Activated CD8-positive, alpha-beta memory T cell treated with anti-CD3 and anti-CD28 coated beads for 36 hours (primary cell): ENCODE measurements at places on chromosomes 16 and 17. TPM values are rescaled to one million over a fixed set of nuclear protein-coding genes. Genes with fewer than 3 reads are reported as not detected.

Gene RBL2
- 49.6 TPM for total RNA-seq

Gene IRF8
- 61.3 TPM for total RNA-seq

Gene PRAC2
- total RNA-seq: not detected

Gene C16orf96
- 0.08 TPM for total RNA-seq

Gene AIPL1
- not detected for total RNA-seq

Gene BCL7C
- 29.8 TPM for total RNA-seq

Gene BCAR1
- total RNA-seq: 2.7 TPM

Gene ICAM2
- total RNA-seq: 72.6 TPM

Gene ST6GALNAC1
- total RNA-seq: not detected

Gene SLC2A4
- 0.11 TPM for total RNA-seq

Gene FOXN1
- not detected for total RNA-seq

Gene KCTD19
- 1.5 TPM for total RNA-seq
